ENCODE measurements at places on chromosomes 7 and 10. TPM values are rescaled to one million over a fixed set of nuclear protein-coding genes. Genes with fewer than 3 reads are reported as not detected.

CPA5 gene
- not detected for total RNA-seq

DNA sequence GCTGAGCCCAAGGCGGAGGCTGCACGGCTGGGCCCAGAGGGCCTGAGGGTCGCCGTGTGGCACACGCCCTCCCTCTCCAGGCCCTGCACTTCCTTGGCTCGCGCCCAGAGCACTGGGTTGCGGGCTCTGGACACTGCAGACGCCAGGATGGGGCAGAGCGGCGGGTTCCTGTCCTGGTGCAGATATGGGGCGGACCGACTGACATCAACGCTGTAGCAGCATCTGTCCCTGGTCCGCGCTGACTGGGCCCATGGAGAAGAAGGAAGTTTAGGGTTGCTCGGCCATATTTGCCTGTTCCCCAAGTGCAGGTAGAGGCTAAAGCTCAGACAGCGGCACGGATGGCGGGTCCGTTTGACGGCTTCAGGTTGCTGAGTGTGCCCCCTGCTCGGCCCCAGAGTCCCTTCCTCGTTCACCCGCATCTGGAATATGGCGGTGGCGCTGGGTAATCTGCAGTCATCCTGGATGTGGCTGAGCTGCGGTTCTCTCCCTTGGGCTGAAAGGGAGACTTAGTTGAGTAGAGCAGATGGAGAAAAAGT lies 116.1 kb downstream of the OR13A1 start:
- DNase-seq, result no peak

SH2B2 gene
- total RNA-seq, result 3.1 TPM

DNA sequence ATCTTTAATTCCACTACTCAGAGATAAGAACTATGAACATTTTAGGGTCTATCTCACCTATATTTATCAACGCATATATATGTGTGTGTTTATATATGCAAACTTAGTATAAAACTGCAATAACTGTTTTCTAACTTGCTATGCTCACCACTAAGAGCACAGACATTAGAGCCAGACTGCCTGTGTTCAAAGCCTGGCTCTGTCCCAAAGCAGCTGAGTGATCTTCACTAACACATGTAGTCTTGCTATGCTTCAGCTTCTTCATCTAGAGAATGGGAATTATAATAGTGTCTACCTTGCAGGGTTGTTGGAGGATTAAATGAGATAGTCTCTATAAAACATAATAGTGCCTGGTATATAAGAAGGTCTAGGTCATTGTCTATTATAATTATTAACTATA lies 165.5 kb downstream of the MAGI2 start:
- no peak for DNase-seq

DNA sequence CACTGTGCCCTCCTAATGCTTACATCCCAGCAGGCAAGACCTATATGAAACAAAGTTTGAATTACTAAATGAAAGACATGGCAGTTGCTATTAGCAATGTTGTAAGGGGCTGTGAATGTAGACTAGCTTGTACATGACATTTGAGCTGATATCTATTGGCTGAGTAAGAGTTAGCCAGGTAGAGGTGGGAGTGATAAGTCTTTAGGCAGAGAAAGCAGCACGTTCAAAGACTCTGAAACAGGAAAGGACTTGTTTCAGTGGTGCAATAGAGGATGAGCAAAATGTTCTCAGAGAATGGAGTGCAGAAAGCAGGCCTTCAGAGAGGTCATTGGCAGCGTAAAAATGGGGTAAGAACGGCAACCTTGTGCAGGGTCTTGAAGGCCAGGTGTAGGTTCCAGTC lies 687.6 kb downstream of the AUTS2 start:
- DNase-seq, result no peak

- DNase-seq, result no peak
These were observed 150.1 kb upstream of the BMPER start for GRCh38 chr7:33754933-33755928.

HGF gene
- 2.3 TPM for total RNA-seq

DNA sequence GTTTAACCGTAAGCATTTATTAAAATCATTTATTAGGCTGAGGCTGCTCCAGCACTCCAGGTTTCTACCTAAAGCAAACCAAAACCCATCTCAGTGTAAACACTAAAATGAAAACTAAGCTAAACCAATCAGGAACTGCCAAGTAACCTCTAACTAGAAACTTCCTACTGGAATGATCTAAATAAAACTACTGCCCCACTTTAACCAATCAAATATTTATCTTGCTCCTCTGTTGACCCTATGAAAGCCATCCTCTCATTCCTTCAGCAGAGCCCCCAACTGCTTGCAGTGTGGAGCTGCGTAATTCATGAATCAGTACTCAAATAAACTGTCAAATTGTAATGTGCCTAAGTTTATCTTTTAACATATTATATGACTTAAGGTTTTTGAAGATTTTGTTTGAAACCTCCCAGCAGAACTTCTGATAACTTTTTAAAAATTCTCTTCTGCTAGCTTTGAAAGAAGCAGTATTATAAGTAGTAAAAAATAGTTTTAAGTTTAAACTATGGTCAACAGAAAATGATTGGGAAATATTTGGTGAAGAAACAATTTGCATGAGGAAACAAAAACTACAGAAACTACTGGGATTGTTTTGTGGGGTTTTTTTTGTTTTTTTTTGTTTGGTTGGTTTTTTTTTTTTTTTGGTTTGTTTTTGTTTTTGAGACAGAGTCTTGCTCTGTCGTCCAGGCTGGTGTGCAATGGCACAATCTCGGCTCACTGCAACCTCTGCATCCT lies 47.4 kb downstream of the GPR37 start:
- no peak for DNase-seq

GRCh38 chr7:2373124-2373556 lies 18.5 kb downstream of the EIF3B start:
- no peak for DNase-seq

SPDYE5 gene
- total RNA-seq, result not detected

DNA sequence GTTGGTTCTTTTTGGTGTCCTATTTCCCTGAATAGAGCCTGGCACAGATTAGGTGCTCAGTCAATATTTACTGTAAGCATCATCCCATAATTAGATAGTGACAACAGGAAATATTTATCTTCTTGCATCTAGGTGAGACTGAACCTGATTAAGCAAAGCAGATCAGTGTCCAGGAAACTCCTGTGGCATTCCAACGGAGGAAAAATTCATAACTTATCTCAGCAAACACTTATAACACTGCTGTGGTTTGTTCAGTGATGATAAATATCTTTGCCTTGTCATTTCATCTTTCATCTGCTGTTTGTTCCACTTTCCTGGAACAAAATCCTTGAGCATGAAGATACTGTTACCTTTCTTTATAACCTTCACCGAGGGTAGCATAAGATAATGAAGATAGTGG lies 1160.3 kb upstream of the AUTS2 start:
- no peak for DNase-seq

- no peak for DNase-seq
These were observed 42.9 kb upstream of the STOX1 start for GRCh38 chr10:68784476-68784875.

DNA sequence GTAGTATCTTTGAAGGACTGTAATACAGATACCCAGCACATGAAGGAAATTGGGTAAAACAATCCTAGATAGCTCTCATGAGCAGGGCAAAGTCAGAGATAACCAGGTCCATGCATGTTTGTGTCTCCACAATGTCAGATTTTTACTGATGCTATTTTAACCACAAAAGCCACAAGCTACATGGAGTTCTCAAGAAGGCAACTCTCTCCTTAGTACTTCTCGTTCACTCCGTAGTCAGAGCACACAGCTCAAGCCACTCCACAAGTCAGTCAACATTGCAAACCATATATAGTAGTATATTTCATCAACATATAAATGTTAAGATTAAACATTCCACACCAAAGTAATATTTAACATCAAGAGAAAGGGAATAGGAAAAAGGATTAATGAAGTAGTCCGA lies 98.0 kb upstream of the PIK3CG start:
- no peak for DNase-seq

- DNase-seq, result no peak
These were observed 21.0 kb downstream of the SVIL start for GRCh38 chr10:29613791-29614190.

- DNase-seq, result peak; percentile 23
These were observed 200.5 kb upstream of the KIAA1217 start for GRCh38 chr10:24008164-24009091.

GRCh38 chr7:105086850-105087249 lies 72.8 kb downstream of the KMT2E start:
- DNase-seq, result no peak

- DNase-seq, result no peak
These were observed 192.9 kb downstream of the PTPN20 start for GRCh38 chr10:47104151-47104605.

DNA sequence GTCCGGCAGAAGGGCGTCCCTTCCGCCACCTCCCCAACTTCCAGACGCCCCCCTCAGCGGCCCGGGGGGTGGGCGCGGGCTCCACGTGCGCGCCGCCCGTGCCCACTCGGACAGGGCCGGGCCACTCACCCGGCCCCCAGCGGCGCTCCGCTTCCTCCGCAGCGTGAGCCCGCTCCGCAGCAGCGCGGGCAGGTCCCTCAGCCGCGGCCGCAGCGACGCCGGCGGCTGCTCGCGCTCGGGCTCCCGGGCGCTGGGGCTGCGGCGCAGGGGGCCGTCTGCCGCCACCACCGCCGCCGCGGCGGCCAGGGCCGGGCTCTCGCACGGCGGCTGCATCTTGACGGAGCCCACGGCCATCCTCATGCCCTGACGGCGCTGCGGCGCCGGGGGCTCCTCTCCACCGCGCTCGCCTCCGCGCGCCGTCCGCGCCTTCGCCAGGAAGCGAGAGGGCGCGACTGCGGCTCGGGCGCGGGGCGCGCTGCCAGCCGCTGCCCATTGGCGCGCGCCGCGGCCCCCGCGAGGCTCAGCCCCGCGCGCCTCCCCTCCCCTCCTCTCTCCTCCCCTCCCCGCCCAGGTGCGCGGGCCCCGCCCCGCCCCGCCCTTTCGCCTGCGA lies at the start of gene RAPGEF5:
Gene RAPGEF5, minus strand, starts transcription at position 454 of the 610 bp plus-strand sequence. Its CDS starts 94 bp downstream, at position 360.
- no peak for DNase-seq

GSDME gene
- 7.9 TPM for total RNA-seq

ANK3 gene
- 576 TPM for total RNA-seq

GRCh38 chr10:126599949-126600682 lies 70.4 kb downstream of the C10orf90 start:
- DNase-seq, result no peak

GRCh38 chr7:28065721-28066285 lies 114.8 kb downstream of the JAZF1 start:
- DNase-seq, result no peak

- DNase-seq, result no peak
These were observed 909.2 kb upstream of the AUTS2 start for GRCh38 chr7:68689087-68689433.

- no peak for DNase-seq
These were observed 119.3 kb downstream of the CABCOCO1 start for GRCh38 chr10:61781969-61782403.

GRCh38 chr10:46171661-46172060 lies 115.1 kb upstream of the ANTXRL start:
- no peak for DNase-seq

CPVL gene
- total RNA-seq, result 138 TPM

JCAD gene
- total RNA-seq, result 21.0 TPM

GRCh38 chr7:108239501-108240225 lies 109.5 kb upstream of the LAMB4 start:
- no peak for DNase-seq

DNA sequence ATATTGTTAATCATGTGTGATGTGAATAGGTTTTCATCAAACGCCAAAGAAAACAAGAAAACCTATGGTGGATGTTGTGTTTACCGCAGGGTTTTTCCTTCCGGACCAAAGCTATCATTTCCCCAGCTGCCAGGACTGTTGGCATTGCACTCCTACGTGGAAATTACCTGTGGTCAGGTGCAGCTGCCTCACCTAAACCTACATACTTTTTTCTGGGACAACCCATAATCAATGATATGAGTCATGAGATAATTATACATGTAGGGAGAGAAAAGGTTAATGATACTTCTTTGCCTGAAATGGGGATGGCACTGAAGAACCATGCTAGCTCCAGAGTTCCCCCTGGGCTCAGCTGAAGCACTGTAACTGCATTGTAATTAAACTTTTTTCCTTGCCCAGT lies 223.6 kb upstream of the SEMA3E start:
- no peak for DNase-seq

CTAGE8 gene
- not detected for total RNA-seq

HOXA9 gene
- not detected for total RNA-seq

AKR1C2 gene
- 33.7 TPM for total RNA-seq

GRCh38 chr7:92133133-92133736 lies 1.0 kb downstream of the CYP51A1 start:
- no peak for DNase-seq

ZNF804B gene
- total RNA-seq, result not detected

- no peak for DNase-seq
These were observed 149.3 kb upstream of the CTTNBP2 start for GRCh38 chr7:118022546-118022945.

CHRM2 gene
- 49.1 TPM for total RNA-seq

MRLN gene
- not detected for total RNA-seq

TMEM196 gene
- not detected for total RNA-seq

- no peak for DNase-seq
These were observed 844 bp upstream of the KAT6B start for GRCh38 chr10:74825371-74826141.

VSTM4 gene
- total RNA-seq, result 15.8 TPM

GRCh38 chr10:102384053-102384452 lies 11.5 kb upstream of the NFKB2 start:
- DNase-seq, result no peak

TRIM50 gene
- not detected for total RNA-seq

DNA sequence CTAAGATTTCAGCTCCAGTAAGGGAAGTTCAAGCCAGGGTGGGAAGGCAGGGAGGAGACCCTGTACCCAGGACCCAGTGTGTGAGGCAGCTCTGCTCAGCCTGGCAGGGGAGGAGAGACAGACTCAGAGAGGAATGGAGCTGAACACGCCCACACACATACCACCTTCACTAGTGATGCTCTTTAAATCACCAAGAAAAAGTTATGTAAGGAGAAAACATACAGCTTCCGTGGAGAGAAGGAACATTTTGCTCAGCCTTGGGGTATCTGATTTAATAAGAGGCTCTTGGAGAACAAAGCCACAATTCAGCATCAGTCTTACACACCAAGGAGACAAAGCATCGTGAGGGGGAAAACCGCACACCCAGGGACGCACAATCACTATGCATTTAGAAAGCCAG lies 62.9 kb downstream of the PRKAG2 start:
- DNase-seq, result no peak

- no peak for DNase-seq
These were observed 25.8 kb upstream of the AMPH start for GRCh38 chr7:38656968-38657367.

GRCh38 chr7:142811154-142811737 lies 40.5 kb downstream of the PRSS2 start:
- DNase-seq, result no peak

- no peak for DNase-seq
These were observed 28.5 kb downstream of the ARHGAP19 start for GRCh38 chr10:97263971-97264370.

- no peak for DNase-seq
These were observed 37.3 kb downstream of the ACADSB start for GRCh38 chr10:123045961-123046731.

- no peak for DNase-seq
These were observed 19.5 kb upstream of the DLG5 start for GRCh38 chr10:77946084-77946483.

GRCh38 chr10:127980898-127981297 lies 74.0 kb downstream of the PTPRE start:
- DNase-seq, result no peak

Measured in heart left ventricle (tissue), 16 donors.